ENCODE measurements at places on chromosomes 5 and 9.
A peak's percentile ranks its signal among the peaks of the same experiment; 100 is the strongest.

DNA sequence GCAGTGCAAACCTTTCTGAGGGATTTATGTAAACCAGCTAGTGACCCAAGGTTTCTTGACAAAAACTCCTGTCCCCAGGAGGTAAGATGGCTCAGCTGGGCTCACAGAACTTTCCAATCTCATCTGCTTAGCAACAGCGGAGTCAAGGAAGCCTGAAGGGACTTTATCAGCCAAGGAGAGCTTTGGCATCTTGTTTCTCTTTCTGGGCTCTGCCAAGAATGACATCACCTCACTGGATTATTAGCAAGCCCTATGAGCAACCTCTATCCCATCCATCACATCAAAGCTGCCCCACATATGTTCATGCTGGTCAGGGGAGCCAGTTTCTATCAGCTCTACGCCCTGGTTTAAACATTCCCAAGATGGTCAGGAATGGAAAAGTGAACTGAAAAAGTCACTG is 461.3 kb downstream of the ENC1 start:
- no peak for DNase-seq

GRCh38 chr9:124617477-124618141 is 110.4 kb upstream of the NR5A1 start:
- DNase-seq = peak; percentile 86

DNA sequence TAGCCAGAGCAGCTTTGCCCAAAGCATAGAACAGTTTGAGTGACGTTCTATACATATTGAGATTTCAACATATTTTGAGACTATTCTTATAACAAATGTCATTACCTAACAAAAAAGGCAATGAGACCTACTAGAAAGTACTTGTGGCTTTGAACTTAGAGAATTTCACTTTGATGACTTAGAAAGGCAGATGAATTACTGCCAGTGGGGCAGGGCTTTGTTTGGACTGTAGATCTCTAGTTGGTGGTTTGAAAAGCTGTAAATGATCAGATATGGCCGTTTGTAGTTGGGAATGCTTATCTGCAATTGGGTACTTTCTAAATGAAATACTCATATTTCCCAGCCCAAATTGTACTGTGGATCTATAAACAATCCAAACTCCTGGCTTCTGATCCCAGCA is 28.1 kb downstream of the SOX30 start:
- DNase-seq = no peak

DNA sequence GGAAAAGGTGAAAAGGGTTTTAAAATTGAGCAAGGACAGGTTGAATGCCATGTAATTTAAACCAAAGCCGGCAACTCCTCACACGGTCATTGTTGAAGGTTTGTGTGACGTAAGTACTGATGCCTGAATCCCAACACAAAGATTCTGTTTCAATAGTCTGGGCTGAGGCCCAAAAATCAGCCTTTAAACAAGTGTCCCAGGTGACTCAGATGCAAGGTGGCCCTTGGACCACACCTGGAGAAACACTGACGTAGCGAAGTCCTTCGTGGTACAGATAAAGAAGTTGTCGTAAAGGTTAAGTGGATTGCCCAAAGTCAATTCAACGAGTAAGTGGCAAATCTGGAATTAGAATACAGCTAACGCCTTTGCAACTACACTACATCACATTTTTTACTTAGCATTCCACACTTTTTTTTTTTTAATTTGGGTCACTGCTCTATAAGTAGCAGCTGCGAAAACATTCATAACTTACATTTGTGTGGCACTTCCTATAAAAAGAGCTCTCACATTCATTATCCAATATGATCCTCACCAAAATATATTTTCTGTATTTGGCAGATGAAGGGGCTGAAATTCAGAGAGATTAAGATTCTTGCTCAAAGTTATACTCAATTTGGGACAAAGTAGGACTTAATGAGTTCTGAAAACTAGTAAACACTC is 111.3 kb downstream of the LPAR1 start:
- DNase-seq = peak; percentile 29

DNA sequence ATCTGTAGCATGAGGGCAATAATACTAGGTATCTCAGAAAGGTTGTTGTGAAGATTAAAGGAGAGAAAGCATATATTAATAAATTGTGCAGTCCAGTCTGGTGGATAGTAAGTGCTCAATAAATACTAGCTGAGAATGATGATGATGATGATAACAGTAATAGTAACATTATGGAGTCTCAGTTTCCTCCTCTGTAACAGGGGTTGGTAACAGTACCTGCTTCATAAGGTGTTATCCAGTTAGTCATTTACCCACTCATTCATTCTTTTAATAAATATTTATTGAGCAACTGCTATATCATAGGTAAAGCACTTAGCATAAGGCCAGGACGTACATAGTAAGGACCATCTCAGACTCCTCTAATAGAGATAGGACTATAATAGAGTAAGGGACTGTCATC is 7.6 kb downstream of the SLC6A7 start:
- DNase-seq = no peak

DNA sequence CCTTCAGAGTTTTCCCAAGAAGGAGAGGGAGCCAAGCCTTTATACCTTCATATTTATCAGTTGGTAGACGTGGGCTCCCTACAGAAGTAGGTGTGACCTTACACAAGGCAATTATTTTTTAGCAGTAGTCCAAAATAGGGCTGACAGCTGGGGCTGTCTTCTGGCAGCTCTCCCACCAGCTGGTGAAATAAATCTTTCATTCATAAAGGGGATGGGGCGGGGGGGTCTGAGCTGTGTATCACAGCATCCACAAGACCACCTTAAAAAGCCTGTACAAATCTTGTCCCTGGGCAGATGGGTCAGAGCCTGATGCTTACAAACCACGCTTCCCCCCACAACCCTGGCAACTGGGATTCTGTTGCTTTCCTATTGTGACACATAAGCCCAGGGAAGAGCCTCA is 19.7 kb downstream of the CSF2 start:
- no peak for DNase-seq

- DNase-seq = no peak
These were observed 59.3 kb upstream of the MYO10 start for GRCh38 chr5:16995372-16995771.
